ENCODE measurements at places on chromosomes 12 and 14.

DNA sequence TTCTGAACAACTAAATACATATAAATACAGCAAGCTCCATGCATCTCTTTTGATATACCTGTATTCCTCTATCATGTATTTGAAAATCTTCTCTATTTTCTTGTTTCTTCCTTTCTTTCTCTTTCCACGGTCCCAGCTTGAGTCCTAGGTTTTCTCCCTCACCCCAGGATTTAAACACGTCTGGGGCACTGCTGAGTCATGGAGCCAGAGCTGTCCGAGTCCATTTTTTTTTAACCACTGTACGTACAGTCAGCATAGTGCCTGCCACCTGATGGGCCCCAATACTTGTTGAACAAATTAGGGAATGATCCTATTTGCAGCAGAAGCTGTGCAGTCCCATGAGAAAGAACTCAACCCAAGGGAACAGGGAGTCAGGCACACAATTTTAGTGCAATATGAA lies 158.1 kb downstream of the ATP23 start:
- no peak for DNase-seq

DNA sequence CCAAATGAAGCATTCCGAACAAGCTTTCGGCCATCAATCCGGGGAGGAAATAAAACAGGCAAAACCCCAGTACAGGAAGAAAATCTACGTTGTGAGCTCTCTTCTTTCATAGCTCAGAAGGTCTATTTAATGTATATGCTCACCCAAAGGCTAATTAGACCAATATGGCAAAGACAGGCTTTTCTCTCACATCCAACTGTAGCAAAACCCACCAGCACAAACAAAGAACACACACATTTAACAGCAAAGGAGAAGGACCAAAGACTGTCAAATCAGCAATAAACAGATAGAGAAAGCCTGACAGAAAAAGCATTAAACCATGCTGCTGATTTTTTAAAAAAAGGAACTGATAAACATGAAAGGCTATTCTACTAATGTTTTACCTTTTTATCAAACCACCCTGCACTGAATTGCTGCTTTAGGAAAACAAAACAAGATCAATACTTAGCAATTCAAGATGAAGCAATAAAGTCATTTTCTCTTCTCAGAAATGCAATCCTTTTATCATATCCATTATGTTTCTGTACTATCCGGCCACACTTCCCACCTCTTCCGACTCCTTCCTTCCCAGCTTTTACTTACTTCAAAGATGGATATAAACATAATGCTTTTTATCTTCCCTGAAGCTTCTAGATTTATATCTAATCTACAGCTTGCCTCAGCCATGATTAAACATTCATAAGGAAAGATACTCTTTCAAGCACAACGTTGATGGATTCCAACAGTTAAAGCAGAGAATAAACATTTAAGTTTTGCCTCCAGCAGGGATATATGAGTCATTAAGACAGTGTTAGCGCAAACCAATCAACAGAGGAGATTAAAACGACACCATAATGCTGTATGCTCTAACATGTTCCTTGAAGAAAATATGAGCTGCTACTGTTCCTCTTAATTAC lies 74.6 kb upstream of the BBS10 start:
- no peak for DNase-seq

DNA sequence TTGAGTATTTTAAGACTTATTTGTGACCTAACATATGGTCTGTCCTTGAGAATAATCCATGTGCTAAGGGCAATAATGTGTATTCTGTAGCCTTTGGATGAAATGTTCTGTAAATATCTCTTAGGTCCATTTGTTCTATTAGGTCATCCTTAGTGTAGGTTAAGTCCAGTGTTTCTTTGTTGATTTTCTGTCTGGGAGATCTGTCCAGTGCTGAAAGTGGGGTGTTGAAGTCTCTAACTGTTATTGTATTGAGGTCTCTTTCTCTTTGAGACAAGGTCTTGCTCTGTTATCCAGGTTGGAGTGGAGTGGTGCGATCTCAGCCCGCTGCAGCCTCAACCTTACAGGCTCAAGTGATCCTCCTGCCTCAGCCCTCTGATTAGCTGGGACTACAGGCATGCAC lies 108.0 kb downstream of the FIGNL2 start:
- DNase-seq = no peak

- no peak for DNase-seq
Observed at GRCh38 chr12:52361553-52361952, 5.7 kb downstream of the KRT85 start.

GRCh38 chr12:132137483-132138125 lies 6.5 kb downstream of the DDX51 start:
- no peak for DNase-seq

- DNase-seq = no peak
Observed at GRCh38 chr12:94561943-94562411, 88.4 kb downstream of the TMCC3 start.

GRCh38 chr14:68998062-68998461 lies 19.0 kb upstream of the ACTN1 start:
- DNase-seq = no peak

- DNase-seq = no peak
Observed at GRCh38 chr12:3168223-3169221, 91.3 kb downstream of the TSPAN9 start.

- peak; percentile 49 for DNase-seq
Observed at GRCh38 chr12:8913702-8914032, 642 bp upstream of the PHC1 start.
